Activated T-cell treated with anti-CD3 and anti-CD28 coated beads, Interleukin-2, amount 50 U/mL, for 72 hours (primary cell): ENCODE measurements at places on chromosomes 3 and 15. TPM values are rescaled to one million over a fixed set of nuclear protein-coding genes. Genes with fewer than 3 reads are reported as not detected.

Gene GUCA1C
- not detected for total RNA-seq

DNA sequence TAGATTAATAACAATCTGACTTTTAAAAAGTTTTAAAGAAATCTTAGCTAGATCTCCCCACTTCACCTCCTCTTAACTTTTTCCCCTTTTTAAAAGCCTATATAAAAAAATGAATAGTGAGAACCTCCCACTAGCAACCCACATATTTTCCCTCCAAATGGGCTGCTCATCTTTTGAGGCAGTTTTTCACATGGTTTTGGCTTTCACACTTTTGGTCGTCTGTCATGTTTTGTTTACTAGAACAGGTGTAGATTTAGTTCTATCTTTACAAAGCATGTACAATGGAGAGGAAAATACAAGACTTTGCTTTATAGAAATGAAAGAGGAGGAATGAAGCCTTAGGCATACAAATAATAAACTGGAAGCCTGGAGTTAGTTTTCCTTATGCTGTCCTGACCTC, 126.7 kb upstream of the EOMES start:
- no peak for DNase-seq

Gene PIK3CB
- total RNA-seq, result 18.8 TPM

- no peak for DNase-seq
Measured at GRCh38 chr3:189235214-189235613, 63.4 kb downstream of the TPRG1 start.

Gene CCK
- not detected for total RNA-seq

Gene CSPG4
- total RNA-seq, result not detected
